ENCODE measurements at places on chromosomes 3 and 15. TPM values are rescaled to one million over a fixed set of nuclear protein-coding genes. Genes with fewer than 3 reads are reported as not detected.

WWTR1 gene
- 23.2 TPM for total RNA-seq

LYZL4 gene
- total RNA-seq = not detected

SSUH2 gene
- not detected for total RNA-seq

MORC1 gene
- not detected for total RNA-seq

IFRD2 gene
- 26.0 TPM for total RNA-seq

WNT5A gene
- total RNA-seq = 7.3 TPM

CHST14 gene
- 5.2 TPM for total RNA-seq

SOX2 gene
- not detected for total RNA-seq

LIPH gene
- total RNA-seq = under 0.01 TPM

CKMT1B gene
- total RNA-seq = not detected

NMNAT3 gene
- total RNA-seq = 0.60 TPM

PLS1 gene
- total RNA-seq = 0.17 TPM

SPATA12 gene
- total RNA-seq = not detected

NEK10 gene
- total RNA-seq = 16.7 TPM

ATP13A4 gene
- total RNA-seq = 1.3 TPM

GOLGA6B gene
- under 0.01 TPM for total RNA-seq

CCR9 gene
- not detected for total RNA-seq

SLC15A2 gene
- total RNA-seq = under 0.01 TPM

ESYT3 gene
- total RNA-seq = 0.16 TPM

AADAC gene
- total RNA-seq = 0.09 TPM

MKRN2OS gene
- total RNA-seq = not detected
